ENCODE measurements at places on chromosomes 4 and X.
A peak's percentile ranks its signal among the peaks of the same experiment; 100 is the strongest.

DNA sequence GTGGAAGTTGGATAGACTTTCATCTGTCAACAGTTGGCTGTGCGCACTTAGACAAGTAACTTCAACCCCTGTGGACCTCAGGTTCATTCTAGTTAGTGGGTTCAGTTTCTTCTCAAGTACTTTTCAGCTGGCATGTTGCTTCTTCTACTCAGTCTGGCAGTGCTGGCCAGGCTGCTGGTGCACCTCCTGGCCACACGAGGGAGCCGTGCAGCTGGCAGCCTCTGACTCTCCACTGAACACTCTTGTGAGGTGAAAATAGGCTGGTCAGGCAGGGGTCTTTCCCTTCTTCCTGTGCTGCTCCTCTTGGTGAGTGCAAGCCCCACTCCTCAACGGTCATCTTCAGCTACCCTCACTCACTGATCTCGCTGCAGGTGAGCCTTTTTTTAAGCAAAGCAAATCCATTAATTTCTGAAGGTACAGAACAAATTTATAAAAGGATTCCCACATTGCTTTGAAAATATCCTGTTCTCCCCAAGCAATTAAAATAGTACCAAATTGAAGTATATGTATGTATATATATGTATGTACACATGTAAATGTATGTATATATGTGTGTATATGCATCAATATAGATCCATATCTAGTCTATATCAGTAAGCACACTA, 30.6 kb downstream of the LONRF3 start:
- DNase-seq = peak; percentile 38

DNA sequence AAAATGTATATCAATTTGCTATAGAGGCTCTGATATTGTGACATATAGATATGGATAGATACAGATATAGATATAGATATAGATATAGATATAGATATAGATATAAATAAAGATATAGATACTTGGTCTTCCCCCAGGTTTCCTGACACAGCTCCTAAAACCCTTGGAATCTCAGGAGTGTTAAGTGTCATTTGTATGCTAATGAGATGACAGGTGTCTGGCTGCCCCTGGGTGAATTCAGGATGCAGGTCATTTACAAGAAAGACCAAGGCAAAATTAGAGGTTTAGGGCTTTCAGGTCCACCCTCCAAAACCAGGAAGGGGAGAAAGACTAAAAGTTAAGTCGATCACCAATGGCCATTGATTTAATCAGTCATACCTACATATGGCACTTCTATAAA, 1034.8 kb downstream of the PDHA2 start:
- DNase-seq = no peak

- DNase-seq = peak; percentile 20
Observed at GRCh38 chr4:30402276-30402675, 317.9 kb upstream of the PCDH7 start.

DNA sequence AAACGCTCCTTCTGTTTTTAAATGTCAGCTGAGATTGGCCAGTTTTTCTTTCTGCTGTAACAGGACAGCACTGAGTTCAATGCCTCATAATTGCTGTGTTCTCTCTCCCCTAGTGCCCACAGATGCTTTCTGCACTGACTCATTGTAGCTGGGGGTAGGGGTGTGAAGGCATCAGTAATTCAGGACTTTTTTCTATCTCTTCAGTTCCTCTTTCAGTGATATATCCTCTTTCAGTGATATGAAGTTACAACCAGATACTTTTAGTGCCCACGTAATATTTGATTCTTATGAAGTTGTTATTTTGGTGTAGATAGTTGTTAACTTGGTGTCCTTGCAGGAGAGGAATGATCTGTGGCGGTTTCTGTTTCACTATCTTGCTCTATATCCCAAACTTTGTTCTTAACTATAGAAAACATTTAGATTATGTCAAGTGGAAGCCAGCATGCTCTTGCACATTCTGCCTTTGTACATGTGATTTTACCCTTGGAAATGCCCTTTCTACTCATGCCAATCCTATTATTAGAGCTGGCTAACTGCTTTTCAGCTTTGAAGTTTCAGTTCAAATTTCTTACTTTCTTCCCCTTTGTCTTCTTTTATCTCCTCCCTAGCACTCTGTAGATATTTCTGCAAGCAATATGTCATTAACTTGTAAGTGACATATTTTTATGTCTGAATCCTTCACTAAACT, 1258.4 kb downstream of the FAM133A start:
- DNase-seq = peak; percentile 25

- no peak for DNase-seq
Observed at GRCh38 chr4:14277505-14277904, 650.0 kb upstream of the BOD1L1 start.
